Amygdala (tissue), 56 donors: ENCODE measurements at places on chromosomes 7 and 10.

- no peak for DNase-seq
Measured at GRCh38 chr10:52185256-52185655, 128.8 kb upstream of the DKK1 start.

DNA sequence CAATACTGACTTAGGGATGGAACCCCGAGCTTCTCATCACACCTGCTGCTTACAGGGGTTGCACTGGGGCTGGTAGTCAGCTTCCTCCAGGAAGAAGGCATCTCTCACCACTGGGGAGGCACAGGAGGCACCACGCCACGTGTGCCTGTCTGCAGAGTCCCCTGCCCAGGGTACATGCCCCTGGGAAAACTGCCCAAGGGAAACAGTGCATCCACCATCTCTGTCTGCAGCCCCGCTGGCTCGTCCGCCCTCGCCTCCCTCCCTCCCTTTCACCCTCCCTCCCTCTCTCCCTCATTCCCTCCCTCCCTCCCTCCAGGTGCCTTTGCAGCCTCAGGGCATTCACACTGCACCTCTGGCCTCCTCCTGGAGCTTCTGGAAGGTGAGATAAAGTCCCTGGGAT, 101.1 kb downstream of the PTPRE start:
- DNase-seq: no peak

- DNase-seq: no peak
Measured at GRCh38 chr10:88991899-88992320, 1.3 kb downstream of the FAS start.

DNA sequence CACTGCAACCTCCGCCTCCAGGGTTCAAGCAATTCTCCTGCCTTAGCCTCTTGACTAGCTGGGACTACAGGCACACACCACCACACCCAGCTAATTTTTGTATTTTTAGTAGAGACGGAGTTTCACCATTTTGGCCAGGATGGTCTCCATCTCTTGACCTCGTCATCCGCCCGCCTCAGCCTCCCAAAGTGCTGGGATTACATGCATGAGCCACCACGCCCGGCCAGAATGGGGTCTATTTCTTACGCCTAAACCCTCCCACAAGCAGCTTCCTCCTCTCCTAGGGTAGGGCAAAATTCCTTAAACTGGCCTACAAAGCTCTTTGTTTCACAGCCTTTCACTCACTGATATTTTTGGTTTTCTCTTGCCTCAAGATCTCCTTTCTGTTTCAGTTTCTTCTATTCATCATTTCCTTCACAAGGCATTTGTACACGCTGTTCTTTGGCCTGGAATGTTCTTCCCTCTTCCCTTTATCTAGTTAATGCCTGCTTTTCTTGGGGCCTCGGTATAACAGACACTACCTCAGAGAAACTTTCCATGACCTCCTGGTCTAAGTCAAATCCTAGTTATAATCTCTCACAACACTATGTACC, 6.7 kb downstream of the CPEB3 start:
- no peak for DNase-seq

DNA sequence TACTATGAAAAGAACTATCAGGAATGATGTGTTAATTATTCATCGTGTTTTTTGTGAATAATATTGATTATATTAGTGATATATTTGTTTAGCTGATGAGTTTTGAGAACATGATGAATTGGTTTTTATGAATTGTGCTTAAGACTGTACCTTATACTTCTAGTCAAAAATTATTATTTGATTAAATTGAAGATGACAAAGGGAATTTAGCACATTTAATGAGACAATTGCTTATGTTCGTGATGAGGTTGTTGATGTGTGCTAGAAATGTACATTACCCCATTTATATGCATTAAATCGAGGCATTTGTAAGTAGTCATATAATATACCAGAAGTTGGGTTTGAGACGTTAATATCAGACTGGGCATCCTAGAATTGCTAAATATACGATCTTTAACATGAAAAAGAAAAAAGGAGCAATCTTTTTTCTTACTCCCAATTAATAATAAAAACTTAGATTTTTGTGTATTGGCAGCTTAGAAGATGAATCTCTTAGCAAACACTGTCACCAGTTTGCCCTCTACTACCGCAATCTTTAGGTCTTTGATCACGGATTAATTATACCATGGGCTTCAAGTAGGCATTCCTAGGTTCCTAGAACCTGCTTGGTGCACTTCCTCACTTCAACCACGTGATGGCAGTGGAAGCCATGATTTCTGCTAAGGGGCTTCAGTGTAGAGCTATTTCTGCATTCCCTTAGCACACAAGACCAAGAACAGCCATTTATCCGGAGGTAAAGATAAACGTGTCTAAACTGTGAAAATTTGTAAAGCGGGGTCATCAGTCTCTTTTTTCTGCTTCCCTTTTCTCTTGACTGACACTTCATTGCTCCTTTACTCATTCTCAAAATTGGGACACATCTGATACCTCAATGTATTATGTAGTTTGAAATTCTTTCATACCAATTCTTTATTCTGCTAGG, 1.6 kb downstream of the KLHDC10 start:
- peak; percentile 42 for DNase-seq

DNA sequence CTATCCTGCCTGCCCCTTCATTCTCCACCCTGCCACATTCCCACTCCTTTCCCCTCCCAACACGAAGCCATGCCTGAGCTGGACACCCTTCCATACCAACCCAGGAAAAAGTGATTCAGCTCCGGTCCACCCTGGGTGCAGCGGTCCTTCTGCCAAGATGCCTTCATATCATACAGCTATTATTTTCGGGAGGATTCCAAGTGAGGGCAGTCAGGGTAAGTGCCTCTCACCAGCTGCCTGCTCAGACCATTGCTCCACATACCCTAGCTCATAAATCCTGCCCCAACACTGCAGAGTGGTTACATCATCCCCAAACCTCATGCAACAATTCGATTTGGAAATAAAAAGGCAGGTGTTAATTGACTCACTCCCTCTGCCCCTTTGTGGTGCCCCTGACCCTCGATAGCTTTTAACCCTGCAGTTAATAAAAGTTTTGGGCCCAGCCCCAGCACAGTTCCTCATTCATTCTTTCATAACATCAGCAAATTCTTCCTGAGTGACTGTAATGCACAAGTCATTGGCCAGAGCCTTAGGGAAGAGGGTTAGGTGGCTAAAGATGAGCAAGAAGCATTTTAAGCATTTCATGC, 42.6 kb downstream of the ZNF503 start:
- DNase-seq: no peak

GRCh38 chr7:84181628-84182027, 13.0 kb downstream of the SEMA3A start:
- DNase-seq: no peak

GRCh38 chr7:72244826-72245398, 167.2 kb downstream of the CALN1 start:
- no peak for DNase-seq

- no peak for DNase-seq
Measured at GRCh38 chr7:121941830-121942229, 68.9 kb downstream of the PTPRZ1 start.

DNA sequence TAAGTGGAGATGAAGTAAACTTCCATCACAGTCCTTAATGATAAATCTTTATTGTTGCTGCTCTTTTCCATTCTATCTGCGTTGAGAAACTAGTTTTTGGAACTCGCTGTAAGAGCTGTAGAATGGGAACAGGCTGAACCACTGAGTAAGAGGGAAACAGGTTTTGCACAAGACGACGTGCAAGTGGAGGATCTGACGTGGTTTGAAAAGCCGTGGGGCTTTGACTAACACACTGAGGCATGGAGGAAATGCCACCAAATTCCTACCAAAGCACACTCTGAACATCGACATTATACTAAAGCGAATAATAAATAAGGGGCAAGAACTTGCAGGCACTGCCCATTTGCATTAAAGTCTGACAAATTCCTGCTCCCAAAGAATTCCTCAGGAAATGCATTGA, 160.6 kb downstream of the KLF6 start:
- no peak for DNase-seq

DNA sequence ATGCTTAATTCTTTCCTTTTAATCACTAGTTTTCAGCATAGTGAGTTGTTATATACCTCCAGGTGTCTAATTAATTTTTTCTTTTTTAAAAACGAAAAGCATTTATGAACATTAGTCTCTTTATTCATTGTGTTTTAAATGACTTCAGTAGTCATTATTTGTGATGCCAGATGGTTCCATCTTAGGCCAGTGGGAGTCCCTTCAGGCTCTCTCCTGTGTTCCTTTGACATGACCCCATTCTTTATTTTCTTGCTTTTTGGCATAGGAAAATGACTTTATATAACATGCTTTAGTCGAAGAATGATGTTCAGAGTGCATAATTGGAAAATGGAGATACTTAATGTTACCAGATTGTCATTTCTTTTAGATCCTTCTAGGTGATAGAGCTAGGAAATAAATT, 24.4 kb downstream of the MKLN1 start:
- no peak for DNase-seq

GRCh38 chr10:113739031-113739430, 12.5 kb upstream of the PLEKHS1 start:
- no peak for DNase-seq

DNA sequence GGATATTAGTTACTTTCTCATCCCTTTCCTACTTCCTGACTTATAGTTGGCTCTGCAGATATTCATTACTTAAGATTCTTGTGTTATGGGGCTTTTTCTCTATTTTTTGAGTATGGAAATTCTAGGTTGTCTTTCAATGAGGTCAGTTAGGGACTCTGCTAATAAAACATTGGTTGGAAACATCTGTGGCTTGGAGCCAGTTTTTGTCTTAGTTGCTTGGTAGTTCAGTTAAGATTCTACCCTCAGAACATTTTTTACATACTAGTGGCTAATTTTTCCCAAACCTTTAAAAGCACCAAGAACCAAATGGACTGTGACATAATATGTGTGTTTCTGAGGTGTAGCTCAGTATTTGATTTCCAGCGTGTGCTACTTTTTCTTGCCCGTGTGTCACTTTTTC, 305.6 kb upstream of the FZD1 start:
- DNase-seq: no peak

GRCh38 chr7:55128693-55129394, 110.0 kb downstream of the EGFR start:
- no peak for DNase-seq

DNA sequence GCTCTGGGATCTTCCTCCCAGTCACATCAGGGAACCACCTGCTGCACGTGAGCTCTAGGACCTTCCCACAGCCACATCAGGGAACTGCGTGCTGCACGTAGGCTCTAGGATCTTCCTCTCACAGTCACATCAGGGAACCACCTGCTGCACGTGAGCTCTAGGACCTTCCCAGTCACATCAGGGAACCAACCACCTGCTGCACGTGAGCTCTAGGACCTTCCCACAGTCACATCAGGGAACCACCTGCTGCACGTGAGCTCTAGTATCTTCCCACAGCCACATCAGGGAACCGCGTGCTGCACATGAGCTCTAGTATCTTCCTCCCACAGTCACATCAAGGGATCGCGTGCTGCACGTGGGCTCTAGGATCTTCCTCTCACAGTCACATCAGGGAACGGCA, 229.7 kb downstream of the DIP2C start:
- no peak for DNase-seq

- DNase-seq: no peak
Measured at GRCh38 chr7:129664029-129665012, 52.8 kb downstream of the NRF1 start.

DNA sequence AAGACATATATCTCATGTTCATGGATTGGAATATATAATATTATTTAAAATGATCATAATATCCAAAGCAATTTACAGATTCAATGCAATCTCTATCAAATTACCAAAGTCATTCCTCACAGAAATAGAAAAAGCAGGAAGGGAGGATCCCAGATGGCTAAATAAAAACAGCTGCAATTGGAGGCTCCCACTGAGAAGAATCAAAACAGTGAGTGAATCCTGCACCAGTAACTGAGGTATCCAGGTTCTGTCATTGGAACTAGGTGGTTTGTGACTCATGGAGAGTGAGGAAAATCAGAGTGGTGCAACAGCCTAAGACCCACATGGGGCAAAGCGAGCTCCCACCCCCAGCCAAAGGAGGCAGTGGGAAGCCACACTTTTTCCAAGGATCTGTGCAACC, 128.4 kb downstream of the MTERF1 start:
- DNase-seq: no peak

GRCh38 chr10:48633381-48634197, 28.7 kb upstream of the ARHGAP22 start:
- no peak for DNase-seq

DNA sequence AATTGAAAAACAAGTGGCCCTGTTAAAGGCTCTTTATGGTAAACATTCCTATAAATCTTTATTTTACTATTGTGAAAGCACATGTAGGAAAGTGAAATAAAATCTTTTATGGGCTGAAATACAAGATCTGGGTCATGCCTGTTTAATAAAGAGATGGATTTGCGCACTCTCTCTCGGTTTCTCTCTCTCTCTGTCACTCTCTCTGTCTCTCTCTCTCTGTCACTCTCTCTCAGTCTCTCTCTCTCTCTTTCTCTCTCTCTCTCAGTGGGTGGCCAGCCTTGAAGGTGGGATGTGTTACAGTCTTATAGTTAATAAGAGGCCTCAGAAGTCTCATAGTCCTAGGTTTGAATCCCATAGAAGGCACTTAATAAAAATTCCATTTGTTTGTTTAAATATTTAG, 2.4 kb downstream of the TAC1 start:
- no peak for DNase-seq

DNA sequence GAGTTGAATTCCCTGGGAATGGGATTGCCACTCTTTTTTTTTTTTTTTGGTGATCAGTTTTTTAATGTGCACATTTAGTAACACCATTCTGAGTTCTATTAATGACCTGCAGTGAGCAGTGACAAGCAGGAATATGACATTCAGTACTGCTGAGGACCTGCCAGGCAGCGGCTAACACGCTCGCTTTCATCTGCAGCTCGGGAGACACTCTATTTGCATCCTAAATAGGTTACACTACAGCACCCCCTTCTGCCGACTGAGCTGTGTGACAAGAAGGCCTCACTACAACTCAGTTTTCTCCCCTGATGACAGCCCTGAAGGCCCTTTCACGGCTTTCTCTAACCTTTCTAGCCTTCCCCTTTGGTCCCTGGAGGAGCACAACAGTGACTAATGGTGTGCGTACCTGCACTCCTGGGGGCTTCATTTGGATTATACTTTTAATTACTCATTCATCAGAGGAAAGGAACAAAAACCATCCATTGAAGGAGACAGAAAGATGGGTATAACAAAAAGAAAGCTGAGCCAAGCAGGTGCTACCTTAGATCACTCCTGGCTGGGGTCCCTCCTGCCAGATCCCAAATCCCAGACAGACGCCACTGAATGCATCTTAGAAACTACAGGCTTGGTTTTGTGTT, 872.4 kb downstream of the LRMDA start:
- peak; percentile 0 for DNase-seq

- DNase-seq: no peak
Measured at GRCh38 chr7:155962191-155962967, 150.1 kb upstream of the SHH start.

DNA sequence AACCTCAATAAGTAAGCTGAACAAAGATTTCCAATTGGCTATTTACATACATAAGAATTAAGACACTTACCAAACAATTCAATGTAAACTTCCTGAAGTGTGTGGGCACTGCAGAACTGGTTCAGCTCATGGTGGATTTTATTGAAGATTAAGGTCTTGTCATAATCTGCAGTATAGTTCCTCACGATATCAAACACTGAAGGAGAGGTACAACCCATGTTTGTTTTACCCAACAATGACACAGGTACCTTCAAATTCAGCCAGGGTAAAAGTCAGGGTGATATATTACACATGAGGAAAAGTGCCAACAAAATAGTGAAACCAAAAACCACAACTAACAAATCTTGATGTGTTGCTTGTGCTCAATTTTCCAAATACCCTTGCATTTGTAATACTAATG, 10.0 kb downstream of the ERLIN1 start:
- DNase-seq: no peak

- DNase-seq: no peak
Measured at GRCh38 chr7:115635376-115635775, 395.2 kb downstream of the TFEC start.
